ENCODE measurements at places on chromosomes 5 and 9. TPM values are rescaled to one million over a fixed set of nuclear protein-coding genes. Genes with fewer than 3 reads are reported as not detected.

DNA sequence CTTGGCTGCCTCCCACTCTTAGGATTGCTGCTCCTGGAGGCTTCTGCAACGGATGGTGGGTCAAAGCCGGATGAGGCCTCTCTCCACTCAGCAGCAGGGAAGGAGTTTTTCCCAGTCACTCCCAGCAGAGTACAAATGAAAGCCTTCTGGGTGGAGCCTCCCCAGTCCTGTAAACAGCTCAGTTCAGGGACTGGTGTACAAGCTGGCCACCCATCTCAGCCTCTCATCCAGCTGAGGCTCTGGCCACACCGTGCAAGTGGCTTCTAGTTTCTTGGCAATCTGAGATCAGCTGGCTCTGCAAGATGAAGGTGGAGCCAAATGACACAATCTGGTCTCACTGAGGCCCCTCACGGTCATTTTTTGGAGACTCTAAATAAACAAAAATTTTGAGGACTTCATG lies 10.0 kb downstream of the GPX3 start:
- peak; percentile 79 for DNase-seq

The FOXD4L4 gene
- total RNA-seq: not detected

The STKLD1 gene
- not detected for total RNA-seq

GRCh38 chr5:106154280-106154716 lies 1516.4 kb downstream of the EFNA5 start:
- peak; percentile 26 for DNase-seq

DNA sequence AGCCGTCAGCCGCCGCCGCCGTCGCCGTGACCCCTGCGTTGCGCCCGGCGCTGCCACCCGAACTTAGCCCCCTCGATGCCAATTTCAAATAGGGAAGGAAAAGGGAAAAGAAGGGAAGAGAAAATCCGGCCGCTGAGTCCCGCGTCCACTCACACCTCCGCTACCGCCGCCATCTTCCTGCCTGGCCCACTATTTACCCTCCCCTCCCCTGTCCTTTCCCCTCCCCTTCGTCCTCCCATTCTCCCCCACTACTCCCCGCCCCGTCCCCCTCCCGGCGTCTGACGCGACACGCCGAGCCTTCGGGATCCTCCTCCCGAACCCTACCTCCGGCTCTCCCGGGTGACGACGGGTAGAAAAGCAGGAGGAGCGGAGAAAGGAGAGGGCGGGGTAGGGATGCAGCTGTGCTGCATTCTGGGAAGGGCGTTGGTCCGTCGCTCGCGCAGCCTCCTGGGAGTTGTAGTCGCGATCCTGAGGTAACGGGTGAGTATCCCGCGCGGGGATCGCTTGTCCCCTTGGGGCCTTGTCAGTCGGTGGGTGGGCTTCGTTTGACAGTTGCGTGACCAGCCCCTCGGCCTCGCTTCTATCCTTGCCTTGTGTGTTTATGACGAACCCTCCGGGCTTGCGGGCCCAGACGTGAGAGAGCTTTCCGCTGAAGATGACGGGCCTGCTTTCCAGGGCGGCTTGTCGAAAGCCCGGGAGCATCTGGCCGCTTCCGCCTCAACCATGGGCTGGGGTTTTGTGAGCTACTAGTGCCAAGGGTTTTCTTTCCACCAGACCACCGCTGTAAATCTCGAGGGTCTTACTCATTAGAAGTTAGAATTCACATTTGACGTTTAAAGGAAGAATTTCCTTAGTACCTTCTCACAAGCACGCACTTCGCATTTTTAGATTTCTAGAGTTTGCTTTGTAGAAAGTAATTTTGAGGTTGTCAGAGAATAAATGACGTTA lies at the start of the genes CERT1 and POLK:
Gene CERT1, minus strand, starts transcription at position 195 of the 948 bp plus-strand sequence. CDS start 422 bp downstream, outside the sequence.
Gene POLK, plus strand, starts transcription at position 457 of the 948 bp plus-strand sequence.
- peak; percentile 99 for DNase-seq

Measured in right cardiac atrium (tissue), 5 donors.